ENCODE measurements at places on chromosomes 4 and X.
A peak's percentile ranks its signal among the peaks of the same experiment; 100 is the strongest.

GRCh38 chrX:69535661-69536060, 31.5 kb downstream of the NALF2 start:
- DNase-seq: no peak

GRCh38 chrX:97850911-97851310, 967.2 kb downstream of the RPA4 start:
- DNase-seq: no peak

GRCh38 chr4:173478913-173479283, 51.1 kb downstream of the HAND2 start:
- no peak for DNase-seq

- DNase-seq: no peak
Observed at GRCh38 chr4:54683616-54684346, 26.0 kb downstream of the KIT start.

- DNase-seq: no peak
Observed at GRCh38 chr4:100339870-100340269, 149.6 kb upstream of the DDIT4L start.

GRCh38 chr4:110480031-110480549, 4.1 kb downstream of the ENPEP start:
- peak; percentile 86 for DNase-seq

GRCh38 chr4:148069895-148070178, 337.9 kb downstream of the ARHGAP10 start:
- DNase-seq: no peak

- DNase-seq: no peak
Observed at GRCh38 chr4:156575430-156576073, 396.0 kb downstream of the PDGFC start.

- DNase-seq: peak; percentile 55
Observed at GRCh38 chr4:158170691-158171561, 1.9 kb downstream of the GASK1B start.

- no peak for DNase-seq
Observed at GRCh38 chr4:134952775-134953174, 751.2 kb upstream of the PABPC4L start.

DNA sequence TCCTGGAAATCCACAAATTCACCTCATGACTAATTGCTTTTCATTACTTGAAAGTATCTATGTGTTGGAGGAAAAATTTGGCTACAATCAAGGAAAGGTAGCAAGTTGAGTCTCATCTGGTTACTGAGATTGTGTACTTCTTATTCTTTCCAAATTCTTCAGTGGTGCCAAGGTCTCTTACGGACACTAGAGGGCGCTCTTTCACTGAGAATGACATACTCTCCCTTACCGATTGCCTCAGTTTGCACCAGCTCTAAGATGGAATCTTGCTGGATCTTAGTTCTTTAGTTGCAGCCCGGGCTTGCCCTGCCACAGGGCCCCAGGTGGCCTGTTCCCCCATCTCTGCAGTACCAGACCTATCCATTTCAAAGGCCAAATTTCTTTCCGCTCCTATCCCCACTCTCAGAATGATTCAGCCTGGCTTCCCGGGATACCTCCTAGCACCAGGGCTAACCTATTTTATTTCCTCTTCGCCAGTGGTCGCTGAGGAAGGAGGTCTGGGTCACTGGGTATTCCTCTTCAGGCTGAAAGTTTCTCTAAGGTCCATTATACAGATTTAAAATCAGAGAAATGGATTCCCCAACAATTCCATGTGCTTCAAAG, 24.6 kb upstream of the GPR50 start:
- DNase-seq: peak; percentile 77

DNA sequence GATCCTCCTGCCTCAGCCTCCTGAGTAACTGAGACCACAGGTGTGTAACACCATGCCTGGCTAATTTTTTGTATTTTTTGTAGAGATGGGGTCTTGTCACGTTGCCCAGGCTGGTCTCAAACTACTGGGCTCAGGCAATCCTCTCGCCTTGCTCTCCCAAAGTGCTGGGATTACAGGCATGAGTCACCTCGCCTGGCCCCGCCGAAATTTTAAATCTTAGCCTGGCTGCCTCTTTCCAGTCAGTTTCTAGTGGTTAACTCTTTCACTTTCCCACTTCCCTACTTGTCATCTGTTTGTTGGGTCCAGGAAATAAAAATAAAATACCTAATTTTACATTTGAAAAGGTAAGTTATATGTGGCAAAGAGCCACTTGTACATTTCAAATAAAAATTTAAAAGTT, 62.4 kb downstream of the TMEM165 start:
- no peak for DNase-seq

DNA sequence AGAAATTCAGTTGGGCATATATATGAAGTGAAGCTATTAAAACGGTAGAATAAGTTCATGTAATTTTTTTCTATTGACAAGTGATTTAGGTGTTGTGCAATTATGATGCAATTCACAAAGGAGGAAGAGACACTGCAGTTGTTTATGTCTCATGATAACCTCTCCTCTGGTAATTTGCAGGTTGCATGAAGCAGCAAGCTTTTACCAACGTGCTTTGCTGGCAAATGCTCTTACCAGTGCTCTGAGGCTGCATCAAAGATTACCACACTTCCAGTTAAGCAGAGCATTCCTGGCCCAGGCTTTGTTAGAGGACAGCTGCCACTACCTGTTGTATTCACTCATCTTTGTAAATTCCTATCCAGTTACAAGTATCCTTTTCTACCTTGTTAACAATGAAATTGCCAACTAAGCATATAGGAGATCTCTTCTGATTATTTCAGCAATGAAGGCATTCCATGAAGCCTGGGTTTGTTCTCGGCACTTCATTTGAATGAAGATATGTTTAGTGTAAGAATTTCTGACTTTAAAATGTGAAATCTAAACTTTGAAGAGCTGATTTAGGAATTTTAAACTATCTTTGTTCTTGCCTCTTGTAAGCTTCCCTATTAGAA, 3.9 kb downstream of the TMEM33 start:
- DNase-seq: no peak

GRCh38 chr4:137359691-137360315, 172.5 kb downstream of the PCDH18 start:
- peak; percentile 67 for DNase-seq

DNA sequence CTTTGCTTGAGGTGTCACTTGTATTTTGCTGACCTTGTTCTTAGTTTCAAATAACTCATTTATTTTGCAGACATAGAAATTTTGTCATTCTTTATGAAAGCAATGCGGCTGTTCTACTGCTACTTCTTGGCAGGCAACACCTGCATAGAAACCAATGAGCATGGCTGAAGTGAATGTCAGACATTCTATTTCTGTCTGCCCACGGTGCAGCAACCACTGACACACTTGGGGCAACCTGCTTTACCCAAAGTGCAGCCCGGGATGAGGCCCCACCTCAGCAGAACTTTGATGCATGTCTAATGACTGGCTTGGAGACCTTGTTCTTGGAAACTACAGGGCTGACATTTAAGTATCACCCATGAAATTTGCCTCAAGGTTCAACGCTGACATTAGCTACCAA, 93.6 kb downstream of the RBM47 start:
- DNase-seq: no peak

GRCh38 chr4:183384983-183385382, 59.5 kb upstream of the CDKN2AIP start:
- no peak for DNase-seq

- peak; percentile 71 for DNase-seq
Observed at GRCh38 chrX:103585411-103586313, at the start of gene TCEAL4. TCEAL4 (plus strand) TSS chrX:103585515; CDS start chrX:103586676, 1,161 bp downstream.

DNA sequence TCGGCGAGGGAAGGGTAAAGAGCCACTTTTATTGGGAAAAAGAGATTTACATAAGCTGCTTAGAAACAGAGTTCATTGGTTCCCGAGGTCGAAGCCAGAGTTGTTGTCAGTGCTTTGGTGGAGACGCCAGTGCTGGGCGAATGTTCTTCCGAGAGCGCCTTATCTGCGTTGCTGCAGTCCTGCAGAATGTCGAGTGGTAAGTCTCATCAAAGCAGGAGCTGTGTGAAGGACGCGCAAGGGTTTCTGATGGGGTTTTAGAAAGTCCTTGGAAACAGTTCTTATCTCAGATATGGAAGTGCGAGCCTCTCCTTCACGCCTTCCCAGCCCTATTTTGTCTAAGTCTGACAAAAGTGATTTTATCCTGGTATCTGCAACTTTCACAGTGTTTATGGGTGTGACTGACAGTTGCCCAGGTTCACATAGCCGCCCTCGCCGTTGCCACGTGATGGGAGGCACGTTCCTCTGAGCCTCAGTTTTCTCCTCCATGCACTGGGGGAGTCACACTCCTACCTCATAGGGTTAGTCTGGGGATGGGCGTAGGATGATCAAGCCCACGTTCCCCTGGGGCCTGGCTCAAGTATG, 47.3 kb upstream of the NSG1 start:
- no peak for DNase-seq

- DNase-seq: no peak
Observed at GRCh38 chrX:133555782-133556458, 140.6 kb upstream of the GPC4 start.

GRCh38 chrX:1451661-1452515, 821 bp downstream of the ASMTL start:
- no peak for DNase-seq

GRCh38 chrX:2894885-2895292, 34.2 kb downstream of the ARSD start:
- DNase-seq: peak; percentile 20

DNA sequence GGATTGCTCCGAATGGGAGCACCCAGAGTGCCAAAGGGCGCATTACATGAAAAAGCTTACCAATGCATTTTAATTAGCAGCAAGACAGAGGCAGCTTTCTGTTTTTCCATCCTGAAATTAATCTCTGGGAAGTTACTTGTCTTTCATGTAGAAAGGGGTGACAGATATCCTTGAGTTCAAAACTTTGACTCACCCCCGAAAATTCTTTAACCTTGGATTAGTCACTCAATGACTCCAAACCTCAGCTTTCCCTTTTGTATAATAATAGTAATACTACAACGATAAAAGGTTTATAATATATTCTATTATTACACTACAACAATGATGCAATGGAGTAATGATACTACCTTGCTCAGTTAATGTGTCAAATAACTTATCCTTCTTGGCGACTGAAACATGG, 126.3 kb downstream of the ADAMTS3 start:
- DNase-seq: no peak

GRCh38 chrX:97995834-97996233, 1112.1 kb downstream of the RPA4 start:
- no peak for DNase-seq

- DNase-seq: no peak
Observed at GRCh38 chrX:65750674-65751469, 83.4 kb downstream of the MSN start.

GRCh38 chrX:65516756-65517155, 17.8 kb downstream of the LAS1L start:
- no peak for DNase-seq

DNA sequence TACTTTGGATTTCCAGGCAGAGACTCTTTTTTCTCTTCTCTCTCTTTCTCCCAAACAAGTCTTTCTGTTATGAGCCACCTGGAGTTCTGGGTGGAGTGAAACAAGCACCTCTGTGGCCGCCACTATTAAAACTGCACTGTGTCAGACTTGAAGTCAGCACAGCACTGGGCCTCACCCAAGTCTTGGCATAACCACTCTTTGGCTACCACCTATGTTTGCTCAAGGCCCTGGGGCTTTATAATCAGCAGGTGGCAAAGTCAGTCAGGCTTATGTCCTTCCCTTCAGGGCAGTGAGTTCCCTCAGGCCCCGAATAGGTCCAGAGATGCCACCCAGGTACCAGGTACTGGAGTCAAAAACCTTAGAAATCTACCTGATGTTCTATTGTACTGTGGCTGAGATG, 52.4 kb downstream of the ITIH6 start:
- DNase-seq: no peak

DNA sequence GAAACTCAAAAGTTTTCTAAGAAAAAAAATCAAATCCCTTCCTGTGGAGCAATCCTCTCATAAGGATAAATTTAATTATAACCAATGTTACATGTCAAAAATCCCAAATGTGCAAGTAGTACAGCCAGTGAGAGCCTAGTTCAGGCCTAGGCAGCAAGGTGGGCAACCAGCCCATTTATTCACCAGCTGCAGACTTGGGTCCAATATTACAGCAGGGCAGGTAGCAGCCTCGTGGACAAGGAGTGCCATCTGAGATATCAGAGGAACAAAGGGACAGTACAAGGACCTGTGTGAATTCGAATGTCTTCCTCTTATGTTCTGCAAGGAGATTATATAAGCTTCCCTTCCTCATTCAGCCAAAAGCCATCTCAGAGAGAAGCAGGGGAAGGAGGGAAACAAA, 6.6 kb downstream of the HELQ start:
- DNase-seq: no peak

DNA sequence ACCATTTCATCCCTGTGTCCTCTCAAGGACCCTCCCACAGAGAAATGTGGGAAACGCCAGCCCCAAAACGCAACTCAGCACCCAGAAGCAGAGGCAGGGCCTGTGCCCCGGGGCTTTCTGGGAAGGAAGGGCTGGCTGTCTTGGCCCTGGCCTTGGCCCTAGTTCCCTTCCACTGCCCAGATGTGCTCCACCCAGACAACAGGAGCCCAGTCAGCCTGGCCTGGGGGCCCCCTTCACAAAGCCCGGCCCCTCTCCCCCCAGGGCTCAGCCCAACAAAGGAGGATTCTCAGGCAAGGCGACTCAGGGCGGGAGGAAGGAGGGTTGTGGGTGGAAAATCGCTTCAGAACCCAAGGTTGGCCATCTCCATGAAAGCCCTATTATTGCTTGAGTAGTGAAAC, 82.5 kb downstream of the PJA1 start:
- DNase-seq: no peak
